ENCODE measurements at places on chromosomes 5 and 9.
A peak's percentile ranks its signal among the peaks of the same experiment; 100 is the strongest.

GRCh38 chr5:19266791-19267190, 721.2 kb downstream of the CDH18 start:
- no peak for DNase-seq

DNA sequence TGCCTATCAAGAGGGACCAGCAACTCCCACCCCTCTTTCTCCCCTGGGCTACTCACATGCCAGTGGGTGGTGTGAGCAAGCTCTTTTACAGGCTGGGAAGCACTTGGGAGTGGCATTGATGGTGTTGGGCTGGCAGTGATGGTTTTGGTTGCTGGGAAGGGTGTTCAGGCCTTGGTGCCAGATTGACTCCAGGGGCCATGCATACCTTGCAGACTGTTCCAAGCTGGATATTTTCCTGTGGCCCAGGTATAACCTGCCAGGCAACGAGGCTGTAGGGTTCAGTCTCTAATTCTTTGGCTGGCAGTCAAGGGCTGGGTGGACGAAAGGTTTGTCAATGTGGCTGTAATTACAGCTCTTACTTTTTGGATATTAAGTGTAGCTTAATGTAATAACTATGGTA, 177.3 kb downstream of the MACROH2A1 start:
- DNase-seq: no peak

GRCh38 chr9:109010746-109011145, 2.6 kb downstream of the CTNNAL1 start:
- DNase-seq: peak; percentile 64

GRCh38 chr5:127236254-127236653, 54.3 kb upstream of the MEGF10 start:
- no peak for DNase-seq
